Amygdala (tissue), 56 donors: ENCODE measurements at places on chromosomes 2 and 18.
A peak's percentile ranks its signal among the peaks of the same experiment; 100 is the strongest.

GRCh38 chr2:61379521-61379920, 91.4 kb downstream of the USP34 start:
- DNase-seq: no peak

GRCh38 chr2:61677942-61678341, 139.8 kb upstream of the XPO1 start:
- DNase-seq: no peak

DNA sequence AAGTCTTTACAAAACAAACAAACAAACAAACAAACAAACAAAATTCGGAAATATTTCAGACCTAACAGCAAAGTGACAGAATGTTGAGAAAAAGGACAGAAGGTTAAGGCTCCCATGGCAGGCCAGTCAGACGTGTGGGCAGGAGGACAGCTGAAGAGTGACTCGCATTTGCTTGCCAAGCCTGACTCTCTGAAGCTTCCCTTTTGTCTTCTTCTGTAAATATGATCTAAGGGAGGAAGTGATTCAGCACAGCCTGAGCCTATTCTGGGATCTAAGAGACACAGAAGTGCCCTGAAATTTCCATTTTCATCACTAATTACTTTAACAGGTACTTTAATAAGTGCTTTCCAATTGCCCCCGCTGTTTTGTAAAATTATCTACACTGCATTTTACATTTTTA, 134.0 kb upstream of the LYPD1 start:
- no peak for DNase-seq

DNA sequence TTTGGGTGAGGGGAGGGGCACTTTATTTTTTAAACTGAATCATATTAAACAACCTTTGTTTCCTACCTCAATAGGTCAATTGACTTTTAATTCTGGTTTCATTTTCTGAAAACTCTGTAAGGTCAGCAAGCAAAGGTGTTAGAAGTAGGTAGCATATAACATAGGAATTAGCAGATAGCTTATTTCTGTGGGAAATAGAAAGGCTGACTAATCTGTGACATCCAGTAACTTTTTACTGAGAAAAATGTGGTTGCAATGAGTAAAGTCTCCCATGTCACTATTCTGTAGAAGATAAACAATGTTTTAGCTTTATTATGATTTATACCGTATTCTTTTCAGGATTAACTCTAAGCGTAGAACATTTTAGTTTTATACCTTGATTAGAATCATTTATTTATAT, 240.4 kb downstream of the PLCL1 start:
- no peak for DNase-seq

DNA sequence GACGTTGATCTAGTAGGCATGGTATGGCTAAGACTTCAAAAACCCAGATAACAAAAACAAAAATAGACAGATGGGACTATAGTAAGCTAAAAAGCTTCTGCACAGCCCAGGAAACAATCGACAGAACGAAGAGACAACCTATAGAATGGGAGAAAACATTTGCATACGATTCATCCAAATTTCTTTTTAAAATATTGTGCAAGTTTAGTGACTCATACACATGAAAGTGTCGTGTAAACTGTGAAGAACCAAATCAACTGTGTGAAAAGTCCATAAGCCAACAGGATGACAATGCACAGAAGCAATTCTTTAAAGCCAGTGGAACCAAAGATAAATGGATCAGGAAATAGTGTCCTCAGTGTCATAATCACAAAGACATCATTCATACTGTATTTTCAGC, 671.1 kb downstream of the RNF144A start:
- DNase-seq: no peak

- no peak for DNase-seq
Observed at GRCh38 chr2:82165377-82165776, 1860.8 kb upstream of the LRRTM1 start.

GRCh38 chr18:49708662-49709346, 104.5 kb downstream of the ACAA2 start:
- DNase-seq: no peak

DNA sequence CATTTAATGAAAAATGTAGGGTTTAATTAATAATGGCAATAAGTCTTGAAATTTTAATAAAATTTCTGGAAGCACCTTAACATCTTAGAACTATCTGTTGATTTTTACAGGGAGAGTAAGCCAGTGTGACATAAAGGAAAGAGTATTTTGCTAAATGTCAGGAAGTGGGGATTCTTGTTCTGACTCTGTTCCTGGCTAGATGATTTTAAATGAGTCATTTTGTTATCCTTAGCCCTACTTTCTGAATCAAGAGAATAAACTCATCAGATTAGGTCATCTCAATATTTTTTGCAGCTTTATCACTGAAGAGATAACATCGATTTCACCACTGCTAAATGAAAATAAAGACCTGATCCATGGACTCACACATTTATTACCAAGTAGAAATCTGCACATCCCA, 377.5 kb upstream of the CYRIA start:
- no peak for DNase-seq

- DNase-seq: no peak
Observed at GRCh38 chr2:232350804-232351685, 27.5 kb upstream of the ALPP start.

DNA sequence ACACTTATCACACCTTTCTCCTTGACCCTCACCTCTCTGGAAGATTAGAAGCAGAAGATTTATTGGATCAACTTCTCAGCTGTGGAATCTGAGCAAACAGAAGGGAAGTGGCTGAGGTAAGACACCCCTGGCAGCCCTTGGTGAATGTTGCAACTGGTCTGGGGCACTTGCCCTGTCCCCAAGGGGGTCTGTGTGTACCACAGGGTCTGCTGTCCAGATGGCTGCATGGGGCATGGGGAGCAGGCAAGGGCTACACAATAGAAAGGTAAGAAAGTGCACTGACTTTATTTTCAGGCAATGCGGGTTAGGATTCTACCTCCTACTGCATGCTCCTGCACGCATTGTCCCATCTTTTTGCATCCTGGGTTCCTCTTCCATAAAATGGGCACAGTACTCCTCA, 238.4 kb upstream of the SMAD2 start:
- DNase-seq: no peak

- no peak for DNase-seq
Observed at GRCh38 chr2:133480707-133481429, 87.4 kb downstream of the NCKAP5 start.

DNA sequence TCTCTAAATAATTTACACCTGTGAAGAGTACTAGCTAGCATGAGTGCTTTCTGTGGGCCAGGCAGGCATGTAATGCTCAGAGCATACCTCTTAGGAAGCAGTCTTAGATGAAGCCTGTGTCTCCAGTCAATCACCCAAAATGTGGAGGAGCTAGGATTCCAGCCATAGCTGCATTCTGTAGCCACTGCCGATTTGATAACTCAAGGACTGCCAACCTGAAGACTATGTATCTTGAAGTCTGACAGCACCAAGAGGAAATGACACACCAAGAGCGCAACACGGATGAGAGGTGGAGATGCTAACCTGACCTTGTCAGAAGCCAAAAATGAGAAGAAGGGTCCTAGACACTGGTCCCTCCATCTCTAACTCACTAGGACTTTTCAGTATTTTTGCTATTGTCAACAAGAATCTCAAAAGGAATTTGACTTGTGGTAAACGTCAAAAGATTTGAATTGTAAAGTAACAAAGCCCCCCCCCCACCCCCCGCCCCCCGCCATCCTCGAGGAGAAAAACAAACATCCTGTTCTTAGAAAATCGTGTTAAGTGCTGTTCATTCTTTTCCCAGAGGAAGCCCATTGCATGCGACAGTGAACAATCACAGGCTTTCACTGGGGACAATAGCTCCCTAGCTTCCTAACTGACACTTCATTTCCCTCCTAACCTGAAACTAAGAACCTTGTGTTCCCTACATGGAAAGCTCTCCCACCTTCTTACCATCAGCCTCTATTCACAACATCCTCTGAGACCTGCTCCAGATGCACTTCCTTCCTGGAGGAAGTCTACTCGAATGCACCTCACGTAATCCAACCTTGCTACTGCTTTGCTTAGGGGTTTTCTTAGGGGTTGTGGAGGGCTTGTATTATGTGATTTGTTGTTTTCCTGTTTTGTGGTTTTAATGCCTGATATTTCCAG, 14.7 kb downstream of the CDC42EP3 start:
- no peak for DNase-seq

DNA sequence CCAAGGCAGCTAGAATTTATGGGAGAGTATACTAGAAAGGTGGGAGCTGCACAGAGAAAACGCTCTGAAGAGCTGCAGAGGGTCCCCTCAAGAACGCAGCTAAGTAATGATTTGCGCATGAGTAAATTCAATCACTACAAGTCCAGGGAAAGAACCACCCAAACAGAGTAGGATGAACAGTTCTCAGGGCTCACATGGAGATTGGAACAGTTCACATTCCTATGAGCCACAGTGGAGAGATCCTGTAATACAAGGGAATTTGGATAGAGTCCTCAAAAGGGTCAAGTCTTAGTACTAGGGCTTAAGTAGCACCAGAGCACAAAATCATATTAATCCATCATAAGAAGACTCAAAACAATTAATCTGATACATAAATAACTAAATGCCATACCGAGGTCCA, 12.7 kb downstream of the OLA1 start:
- no peak for DNase-seq

DNA sequence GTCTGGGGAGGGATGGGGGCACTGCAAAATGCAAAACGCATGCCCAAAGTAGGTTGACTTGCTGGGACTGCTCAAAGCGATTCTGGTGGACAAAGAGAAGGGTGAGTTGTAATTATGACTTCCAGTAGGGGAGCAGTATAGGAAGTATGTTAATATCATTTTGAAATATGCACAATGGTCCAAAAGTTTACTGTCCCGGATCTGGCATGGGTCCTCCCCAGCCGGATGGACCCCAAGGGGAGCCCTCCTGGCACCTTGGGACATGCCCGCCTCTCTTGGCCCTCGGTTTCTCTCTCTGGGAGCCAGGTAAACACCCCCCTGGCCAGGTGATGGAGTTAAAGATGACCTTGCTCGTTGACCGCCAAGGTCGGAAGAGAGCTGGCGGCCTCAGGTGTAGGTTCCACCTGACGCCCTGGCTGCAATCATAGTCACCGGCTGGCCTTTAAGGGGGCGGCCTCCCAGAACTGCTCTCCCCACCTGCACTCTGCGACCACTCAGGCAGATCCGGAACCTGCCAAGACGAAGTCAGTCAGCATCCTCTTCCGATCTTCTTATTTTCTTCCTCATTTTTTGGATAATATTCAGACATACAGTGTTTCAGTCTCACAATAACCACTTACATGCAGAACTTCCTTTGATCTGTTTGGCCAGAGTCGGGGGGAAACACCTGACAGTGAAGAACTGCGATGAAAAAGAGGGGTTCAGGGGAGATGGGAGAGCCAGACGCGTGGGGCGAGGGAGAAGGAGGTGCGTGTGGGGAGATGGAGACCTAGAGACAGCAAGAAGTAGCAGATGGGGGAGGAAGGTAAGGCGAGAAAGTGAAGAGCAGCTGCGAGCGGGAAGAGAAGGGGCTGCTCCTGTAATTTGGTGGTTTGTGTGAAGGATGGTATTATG, 148.3 kb downstream of the MEIS1 start:
- no peak for DNase-seq

- no peak for DNase-seq
Observed at GRCh38 chr18:62741118-62741566, 25.8 kb downstream of the PHLPP1 start.

- DNase-seq: no peak
Observed at GRCh38 chr2:100878000-100878791, 58.3 kb downstream of the NPAS2 start.

- no peak for DNase-seq
Observed at GRCh38 chr18:40259115-40259835, 1695.8 kb upstream of the PIK3C3 start.

- DNase-seq: no peak
Observed at GRCh38 chr2:224910574-224910925, 131.7 kb downstream of the DOCK10 start.

DNA sequence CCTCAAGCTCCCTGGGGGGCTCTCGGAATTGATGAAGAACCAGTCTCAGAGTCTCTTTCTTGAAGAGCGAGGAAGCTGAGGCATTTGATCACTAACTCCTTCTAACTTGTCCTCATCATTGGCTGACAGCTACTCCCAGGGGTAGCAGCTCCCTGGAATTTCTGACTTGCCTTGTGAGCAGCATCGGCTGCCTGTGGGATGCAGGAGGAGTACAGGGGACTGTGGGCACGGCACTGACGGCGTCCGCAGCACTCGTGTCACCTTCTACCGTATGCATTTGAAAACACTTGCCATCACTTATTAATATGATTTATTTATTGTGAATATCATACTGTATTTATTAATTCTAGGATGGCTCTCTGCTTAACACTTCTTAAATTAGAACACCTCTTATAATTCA, 175.0 kb downstream of the MIB1 start:
- no peak for DNase-seq

DNA sequence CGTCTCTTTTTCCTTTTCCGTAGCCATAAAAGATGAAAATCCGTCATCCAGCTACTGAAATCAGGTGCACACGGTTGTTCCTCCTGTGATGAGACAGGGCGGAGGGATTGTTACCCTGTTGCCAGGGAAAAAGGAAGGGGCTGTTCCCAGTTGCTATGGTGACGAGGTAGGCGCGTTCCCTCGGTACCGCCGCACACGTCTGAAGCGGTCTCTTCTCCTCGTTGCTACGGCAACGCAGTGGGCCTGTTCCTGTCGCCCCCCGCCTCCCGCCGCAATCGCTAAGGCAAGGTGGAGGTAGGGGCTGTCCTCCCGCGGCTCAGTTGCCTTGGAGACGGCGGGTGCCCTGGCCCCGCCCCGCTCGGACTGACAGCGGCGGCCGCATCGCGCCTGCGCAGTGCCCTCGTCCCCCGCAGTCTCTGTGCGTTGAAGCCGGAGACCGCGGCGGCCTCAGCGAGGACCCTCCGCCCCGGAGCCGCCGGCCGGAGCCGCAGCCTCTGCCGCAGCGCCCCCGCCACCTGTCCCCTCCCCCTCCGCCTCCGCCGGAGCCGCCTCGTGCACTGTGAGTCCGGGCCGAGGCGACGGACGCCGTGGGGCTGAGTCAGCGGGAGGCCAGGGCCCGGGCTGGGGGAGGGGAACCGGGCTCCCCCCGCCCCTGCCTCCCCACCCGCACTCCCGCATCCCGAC, at the start of gene MAPRE3:
Gene MAPRE3 (plus strand): TSS at position 394 of the 684 bp plus-strand sequence. CDS start 51,582 bp downstream, outside the sequence.
- peak; percentile 86 for DNase-seq

DNA sequence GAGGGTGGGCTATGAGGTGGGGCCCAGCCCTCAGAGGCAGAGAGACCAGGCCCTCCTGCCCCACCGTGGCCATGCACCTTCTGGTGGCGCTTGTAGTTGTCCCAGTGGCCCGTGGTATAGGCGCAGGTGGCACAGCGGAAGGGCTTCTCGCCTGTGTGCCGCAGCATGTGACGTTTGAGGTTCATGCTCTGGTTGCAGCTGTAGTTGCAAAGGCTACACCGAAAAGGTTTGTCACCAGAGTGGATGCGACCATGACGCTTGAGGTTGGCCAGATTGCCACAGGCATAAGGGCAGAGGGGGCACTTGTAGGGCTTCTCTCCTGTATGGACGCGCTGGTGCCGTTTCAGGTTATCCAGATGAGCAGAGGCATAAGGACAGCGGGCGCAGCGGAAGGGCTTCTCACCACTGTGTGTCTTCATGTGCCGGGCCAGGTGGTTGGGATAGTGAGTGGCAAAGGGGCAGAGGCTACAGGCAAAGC, 2.9 kb downstream of the ZNF513 start:
- DNase-seq: no peak

DNA sequence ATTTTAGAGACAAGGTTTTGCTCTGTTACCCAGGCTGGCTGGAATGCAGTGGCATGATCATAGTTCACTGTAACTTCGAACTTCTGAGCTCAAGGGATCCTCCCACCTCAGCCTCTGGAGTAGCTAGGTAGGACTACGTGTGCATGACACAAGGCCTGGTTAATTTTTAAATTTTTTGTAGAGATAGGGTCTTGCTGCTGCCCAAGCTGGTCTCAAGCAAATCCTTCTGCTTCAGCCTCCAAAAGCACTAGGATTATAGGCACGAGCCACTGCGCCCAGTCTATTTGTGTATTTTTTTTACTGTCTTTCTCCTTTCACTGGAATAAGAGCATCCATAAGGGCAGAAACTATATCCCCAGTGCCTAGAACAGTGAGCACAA, 89.3 kb downstream of the PLEKHM3 start:
- DNase-seq: no peak
